Stimulated activated CD4-positive, alpha-beta T cell treated with anti-CD3 and anti-CD28 coated beads, Interleukin-1b, Interleukin-23, amount 100 ng/mL, for 1 hour (primary cell): ENCODE measurements at places on chromosomes 16 and 17.
A peak's percentile ranks its signal among the peaks of the same experiment; 100 is the strongest.

DNA sequence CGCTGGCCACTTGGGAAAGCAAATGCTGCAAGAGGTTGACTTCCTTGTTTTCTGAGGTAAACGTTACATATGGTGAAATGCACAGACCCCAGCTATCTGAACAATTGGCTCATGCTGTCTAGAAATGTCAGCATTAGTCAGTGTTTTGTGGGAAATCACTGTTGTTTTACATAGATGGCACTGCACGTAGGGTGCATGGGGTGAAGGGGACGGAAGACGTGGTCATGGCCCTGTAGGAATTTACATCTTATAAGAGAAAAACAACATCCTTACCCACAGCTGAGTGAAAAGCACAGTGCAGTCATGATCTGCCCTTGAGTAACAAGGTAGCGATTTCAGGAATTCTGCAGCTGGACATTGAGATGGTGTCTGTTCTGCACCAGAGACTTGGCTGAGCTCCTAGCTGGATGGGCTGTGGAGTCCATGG is 15.2 kb downstream of the RPTOR start:
- no peak for DNase-seq

GRCh38 chr17:30239089-30239462 is 3.6 kb upstream of the SLC6A4 start:
- no peak for DNase-seq

GRCh38 chr16:17224879-17225281 is 245.9 kb downstream of the XYLT1 start:
- no peak for DNase-seq

DNA sequence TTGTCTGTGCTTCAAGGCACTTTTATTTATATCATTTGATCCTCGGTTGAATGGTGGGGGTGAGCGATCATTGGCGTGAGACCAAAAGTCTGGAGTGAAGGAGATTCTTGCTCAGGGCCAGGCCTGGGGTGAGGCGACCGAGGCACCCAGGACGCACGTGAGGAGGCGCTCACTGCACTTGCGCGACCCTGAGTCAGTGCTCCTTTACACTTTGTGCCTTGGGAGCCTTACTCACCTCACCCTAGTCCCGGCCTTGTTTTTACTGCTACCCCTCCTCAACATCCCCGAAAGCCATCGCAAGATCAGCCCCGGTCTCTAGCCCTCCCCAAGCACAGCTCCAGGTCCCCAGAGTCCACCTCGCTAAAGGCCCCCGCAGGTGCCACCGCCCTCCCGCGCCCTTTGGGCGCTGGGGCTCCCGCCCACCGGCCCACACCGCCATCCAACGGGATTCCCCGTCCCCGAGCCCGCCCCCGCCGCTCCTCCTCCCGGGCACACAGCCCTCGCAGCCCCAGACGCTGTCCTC is 496 bp downstream of the EZH1 start:
- DNase-seq: peak; percentile 26

- DNase-seq: no peak
These were observed 26.3 kb upstream of the ABCA3 start for GRCh38 chr16:2366660-2367309.

- no peak for DNase-seq
These were observed 23.4 kb downstream of the ITGAE start for GRCh38 chr17:3777366-3778120.
